ENCODE measurements at places on chromosomes 16 and 17. TPM values are rescaled to one million over a fixed set of nuclear protein-coding genes. Genes with fewer than 3 reads are reported as not detected.

USP43 gene
- 5.3 TPM for total RNA-seq

CCL7 gene
- total RNA-seq, result not detected

KRTAP1-1 gene
- not detected for total RNA-seq

ADAD2 gene
- not detected for total RNA-seq

BANP gene
- 26.0 TPM for total RNA-seq

C17orf50 gene
- total RNA-seq, result not detected

CTRB1 gene
- total RNA-seq, result not detected

DNA sequence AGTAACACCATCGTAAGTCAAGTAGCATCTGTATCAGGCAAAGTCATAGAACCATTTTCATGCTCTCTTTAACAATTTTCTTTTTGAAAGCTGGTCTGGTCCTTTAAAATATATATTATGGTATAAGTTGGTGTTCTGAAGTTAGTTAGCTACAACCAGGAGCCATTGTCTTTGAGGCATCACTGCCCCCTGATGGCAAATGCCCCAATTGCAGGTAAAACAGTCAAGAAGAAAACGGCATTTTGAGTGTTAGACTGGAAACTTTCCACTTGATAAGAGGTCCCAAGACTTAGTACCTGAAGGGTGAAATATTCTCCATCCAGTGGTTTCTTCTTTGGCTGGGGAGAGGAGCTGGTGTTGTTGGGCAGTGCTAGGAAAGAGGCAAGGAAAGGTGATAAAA lies 14.1 kb downstream of the TP53 start:
- H3K27me3 ChIP-seq, result no peaks in the 10 kb centered on the region
- peaks cover 5% of the 10 kb centered on the region for H3K4me1 ChIP-seq
- no peak overlapping the region for H3K4me3 ChIP-seq
- peaks cover 28% of the 10 kb centered on the region for H3K36me3 ChIP-seq
- no peak overlapping the region for H3K27ac ChIP-seq

- no peaks in the 10 kb centered on the region for H3K27me3 ChIP-seq
- peak overlapping the region; percentile 80 for H3K27ac ChIP-seq
- H3K4me3 ChIP-seq, result peak overlapping the region; percentile 63
- peak; percentile 2 for DNase-seq
- H3K36me3 ChIP-seq, result peaks cover under 1% of the 10 kb centered on the region
These were observed 647 bp downstream of the FBXL20 start for GRCh38 chr17:39400547-39401411.

- H3K27me3 ChIP-seq, result no peaks in the 10 kb centered on the region
- no peak overlapping the region for H3K4me3 ChIP-seq
- no peak for DNase-seq
- peaks cover 5% of the 10 kb centered on the region for H3K4me1 ChIP-seq
- H3K36me3 ChIP-seq, result no peaks in the 10 kb centered on the region
- H3K27ac ChIP-seq, result no peak overlapping the region
These were observed 3.0 kb upstream of the PRSS22 start for GRCh38 chr16:2860826-2861567.

DNA sequence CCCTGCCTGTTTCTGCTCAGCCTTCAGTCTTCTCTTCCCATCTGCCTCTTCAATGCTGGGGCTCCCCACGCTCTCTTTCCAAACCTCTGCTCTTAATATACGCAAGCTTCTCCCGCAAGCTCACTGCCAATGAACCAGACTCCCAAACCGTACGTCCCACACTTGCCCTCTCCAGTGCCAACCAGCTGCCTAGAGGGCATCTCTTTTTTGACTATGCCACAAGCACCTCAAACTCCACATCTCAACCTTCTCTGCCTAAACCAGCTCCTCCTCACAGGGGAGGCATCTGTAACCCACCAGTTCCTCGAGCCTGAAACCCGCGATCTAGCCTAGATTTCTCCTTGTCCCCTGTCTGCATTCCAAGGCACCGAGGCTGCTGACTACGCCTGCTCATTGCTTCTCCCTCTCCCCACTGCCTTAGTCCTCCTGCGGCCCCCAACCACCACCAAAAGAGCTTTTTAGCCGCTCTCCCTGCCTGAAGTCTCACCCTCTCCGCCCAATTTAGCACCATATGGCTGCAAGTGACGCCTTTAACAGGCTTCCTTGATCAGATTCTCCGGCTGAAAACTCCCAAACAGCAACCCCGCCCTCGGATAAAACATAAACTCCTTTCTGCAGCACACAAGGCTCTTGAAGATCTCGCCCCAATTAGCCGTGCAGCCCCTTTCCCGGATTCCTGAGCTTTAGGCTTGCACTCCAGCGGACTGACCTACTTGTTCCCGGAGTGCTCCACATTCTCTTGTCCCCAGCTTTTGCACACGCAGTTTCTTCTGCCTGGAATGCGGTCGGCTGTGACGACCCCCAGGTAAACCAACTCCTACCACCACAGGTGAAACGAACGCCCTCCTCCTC lies 1.5 kb downstream of the GGA2 start:
- no peaks in the 10 kb centered on the region for H3K27me3 ChIP-seq
- peaks cover 38% of the 10 kb centered on the region for H3K4me1 ChIP-seq
- H3K4me3 ChIP-seq, result peak overlapping the region; percentile 69
- no peak overlapping the region for H3K27ac ChIP-seq
- DNase-seq, result peak; percentile 11

DNA sequence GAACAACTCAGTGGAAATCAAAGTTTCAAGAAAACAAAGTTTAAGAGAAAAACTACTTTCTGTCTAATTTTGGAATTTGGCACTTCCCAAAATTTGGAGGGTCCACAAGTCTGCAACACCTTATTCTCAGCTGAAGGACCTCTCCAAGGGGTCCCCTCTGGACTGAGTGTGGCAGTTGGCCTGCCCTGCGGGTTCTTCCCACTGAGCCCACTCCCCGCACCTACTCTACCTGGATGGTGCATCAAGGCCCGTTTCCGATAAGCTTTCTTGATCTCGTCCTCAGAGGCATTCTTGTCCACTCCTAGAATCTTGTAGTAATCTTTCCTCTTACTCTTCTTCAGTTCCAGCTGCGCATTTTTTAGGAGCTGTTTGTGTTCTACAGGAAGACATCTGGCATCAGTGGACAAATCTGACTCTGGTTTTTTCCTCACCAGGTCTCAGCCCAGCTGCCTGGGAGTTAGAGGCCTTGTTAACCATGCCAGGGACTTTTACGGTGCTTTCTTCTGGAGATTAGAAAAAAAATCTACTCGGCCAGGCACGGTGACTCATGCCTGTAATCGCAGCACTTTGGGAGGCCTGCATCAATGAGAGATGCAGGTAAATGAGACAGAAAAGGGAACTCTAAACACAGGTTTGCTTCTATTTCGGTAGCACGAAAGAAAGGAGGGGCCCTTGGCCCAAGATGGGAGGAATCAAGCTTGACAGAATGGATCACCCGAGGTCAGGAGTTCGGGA lies 15.6 kb downstream of the CNP start:
- peaks cover 47% of the 10 kb centered on the region for H3K36me3 ChIP-seq
- no peaks in the 10 kb centered on the region for H3K27me3 ChIP-seq
- DNase-seq, result peak; percentile 50

DNA sequence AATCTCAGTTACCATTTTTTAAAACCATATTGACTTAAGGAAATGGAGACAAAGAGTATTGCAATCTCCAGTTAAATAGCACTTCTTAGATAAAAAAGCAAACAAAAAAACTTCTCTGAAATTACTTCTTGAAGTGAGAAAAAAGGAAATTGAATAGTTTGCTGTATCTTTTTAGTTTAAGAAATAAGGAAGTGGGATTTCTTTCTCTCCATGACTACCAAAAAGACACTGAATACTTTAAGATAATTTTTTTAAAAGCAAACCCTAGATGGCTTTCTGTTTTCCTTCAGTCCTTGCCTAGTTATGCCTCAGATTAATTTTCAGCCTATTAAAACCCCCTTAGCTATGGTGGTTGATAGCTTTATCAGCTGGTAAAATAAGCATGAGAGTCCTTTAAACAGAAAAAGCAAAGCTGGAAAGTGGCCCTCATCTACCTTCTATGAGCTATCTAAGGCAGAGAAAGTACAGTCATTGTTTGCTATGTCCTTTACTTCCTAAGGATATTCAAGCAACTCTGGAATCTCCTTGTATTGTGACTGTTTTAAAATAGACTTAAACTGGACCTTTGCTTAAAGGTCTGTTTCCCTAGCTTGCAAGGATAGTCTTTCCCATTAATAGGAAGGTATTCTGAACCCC lies 28.6 kb downstream of the TPPP3 start:
- H3K4me3 ChIP-seq, result no peak overlapping the region
- no peak for DNase-seq
- H3K4me1 ChIP-seq, result no peaks in the 10 kb centered on the region
- no peak overlapping the region for H3K27ac ChIP-seq
- no peaks in the 10 kb centered on the region for H3K36me3 ChIP-seq
- peaks cover 54% of the 10 kb centered on the region for H3K27me3 ChIP-seq

GRCh38 chr17:38430316-38430715 lies 2.1 kb downstream of the ARHGAP23 start:
- DNase-seq, result peak; percentile 47
- no peaks in the 10 kb centered on the region for H3K27me3 ChIP-seq
- H3K36me3 ChIP-seq, result no peaks in the 10 kb centered on the region
- H3K27ac ChIP-seq, result no peak overlapping the region
- no peak overlapping the region for H3K4me3 ChIP-seq

DNA sequence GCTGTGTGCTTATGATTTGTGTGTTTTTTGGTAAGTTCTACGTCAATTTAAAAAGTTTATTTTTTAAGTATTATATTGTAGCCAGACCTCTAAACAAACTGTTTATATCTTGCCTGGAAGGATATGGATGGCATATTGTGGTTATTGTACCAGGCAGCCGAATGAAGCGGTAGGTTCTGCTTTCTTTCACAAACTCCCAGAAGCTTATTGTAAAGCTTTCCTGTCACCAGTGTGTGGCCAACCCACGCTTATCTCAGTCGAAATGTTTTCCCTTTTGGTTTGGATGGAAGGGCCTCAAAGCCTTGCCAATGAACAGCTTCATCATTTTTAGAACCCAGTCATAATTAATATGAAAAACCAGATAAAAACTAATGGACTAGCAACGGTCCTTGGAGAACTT lies 53.1 kb downstream of the CYB5B start:
- no peak overlapping the region for H3K4me3 ChIP-seq
- no peak overlapping the region for H3K27ac ChIP-seq
- peaks cover 20% of the 10 kb centered on the region for H3K4me1 ChIP-seq
- peak; percentile 20 for DNase-seq

DNA sequence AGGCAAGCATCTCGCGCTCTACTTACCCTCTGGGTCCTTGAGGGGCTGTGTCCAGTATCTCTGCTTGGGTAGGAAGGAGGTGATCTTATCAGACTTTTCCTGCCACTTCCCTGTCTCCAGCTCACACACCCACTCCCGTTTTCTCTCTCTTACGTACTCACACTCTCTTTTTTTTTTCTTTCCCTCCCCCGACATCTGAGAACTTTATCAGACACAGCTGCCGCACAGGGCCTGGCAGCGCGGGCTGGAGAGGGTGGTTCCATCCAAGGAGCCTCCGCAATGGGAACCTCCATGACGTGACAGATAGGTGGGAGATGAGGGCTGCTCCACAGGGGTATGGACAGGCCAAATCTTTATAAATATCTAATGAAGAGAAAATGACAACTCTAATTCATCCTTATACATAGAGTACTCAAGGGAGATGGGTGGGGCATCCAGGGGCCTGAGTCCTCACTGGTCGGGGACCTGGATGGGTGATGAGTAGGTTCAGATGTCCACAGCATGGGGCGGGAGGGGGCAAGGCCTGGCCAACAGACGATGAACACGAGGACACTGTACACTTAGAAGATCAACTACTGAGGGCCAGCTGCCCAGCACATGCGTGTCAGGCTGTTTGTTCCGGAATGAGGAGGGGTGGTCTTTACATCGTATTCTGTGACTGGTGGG lies 23.3 kb downstream of the MINK1 start:
- no peak for DNase-seq
- no peaks in the 10 kb centered on the region for H3K36me3 ChIP-seq
- H3K27me3 ChIP-seq, result no peaks in the 10 kb centered on the region
- H3K27ac ChIP-seq, result no peak overlapping the region

GRCh38 chr16:55328611-55329569 lies 4.9 kb downstream of the IRX6 start:
- peaks cover 55% of the 10 kb centered on the region for H3K27me3 ChIP-seq
- no peaks in the 10 kb centered on the region for H3K36me3 ChIP-seq
- H3K4me3 ChIP-seq, result no peak overlapping the region

DNA sequence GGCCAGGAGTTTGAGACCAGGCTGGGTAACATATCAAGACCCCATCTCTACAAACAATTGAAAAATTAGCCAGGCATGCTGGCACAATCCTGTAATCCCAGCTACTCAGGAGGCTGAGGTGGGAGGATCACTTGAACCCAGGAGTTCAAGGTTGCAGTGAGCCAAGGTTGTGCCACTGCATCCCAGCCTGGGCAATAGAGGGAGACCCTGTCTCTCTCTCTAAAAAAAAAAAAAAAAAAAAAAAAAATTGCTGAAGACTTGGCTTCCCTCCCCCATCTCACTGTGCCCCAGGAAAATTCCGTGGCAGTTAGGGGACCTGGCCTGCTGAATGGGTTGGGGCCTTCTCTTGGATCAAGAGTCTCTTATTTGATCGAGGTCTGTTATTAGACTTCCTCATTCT lies at the start of gene ODF4:
ODF4 (plus strand) TSS at position 301 of the 400 bp plus-strand sequence. CDS start 212 bp downstream, outside the sequence.
- no peaks in the 10 kb centered on the region for H3K36me3 ChIP-seq
- H3K4me1 ChIP-seq, result no peaks in the 10 kb centered on the region
- no peak within 1 kb of the TSS for H3K4me3 ChIP-seq
- no peak for DNase-seq
- no peak within 1 kb of the TSS for H3K27ac ChIP-seq

Data from astrocyte (in vitro differentiated cells and primary cell).